ENCODE measurements at places on chromosomes 5 and 9.

GRCh38 chr9:112184221-112184620 is 9.1 kb upstream of the SUSD1 start:
- no peak for DNase-seq

GRCh38 chr9:9719373-9720112 is 893.3 kb downstream of the PTPRD start:
- DNase-seq, result no peak

- DNase-seq, result no peak
These were observed 27.7 kb downstream of the GLIS3 start for GRCh38 chr9:4272126-4272525.

- no peak for DNase-seq
These were observed 36.7 kb upstream of the ASS1 start for GRCh38 chr9:130407916-130408663.

DNA sequence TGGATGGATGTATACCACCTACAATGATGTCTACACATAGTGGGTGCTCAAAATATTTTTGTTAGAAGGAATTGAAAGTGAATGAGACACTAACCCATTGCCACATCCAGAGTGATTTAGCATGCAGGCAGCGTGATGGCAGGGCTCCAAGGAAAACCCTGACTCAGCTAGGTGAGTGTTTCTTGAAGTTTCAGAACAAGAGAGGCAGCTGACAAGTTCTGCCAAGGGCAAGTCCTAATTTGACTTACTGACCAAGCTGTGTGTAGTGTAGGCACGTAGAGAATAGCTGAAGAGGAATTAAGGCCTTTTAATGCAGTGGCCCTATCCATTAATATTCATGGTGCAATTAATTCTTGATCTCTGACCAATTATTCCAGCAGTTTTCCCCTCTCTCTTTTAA is 107.8 kb upstream of the ATP10B start:
- no peak for DNase-seq

DNA sequence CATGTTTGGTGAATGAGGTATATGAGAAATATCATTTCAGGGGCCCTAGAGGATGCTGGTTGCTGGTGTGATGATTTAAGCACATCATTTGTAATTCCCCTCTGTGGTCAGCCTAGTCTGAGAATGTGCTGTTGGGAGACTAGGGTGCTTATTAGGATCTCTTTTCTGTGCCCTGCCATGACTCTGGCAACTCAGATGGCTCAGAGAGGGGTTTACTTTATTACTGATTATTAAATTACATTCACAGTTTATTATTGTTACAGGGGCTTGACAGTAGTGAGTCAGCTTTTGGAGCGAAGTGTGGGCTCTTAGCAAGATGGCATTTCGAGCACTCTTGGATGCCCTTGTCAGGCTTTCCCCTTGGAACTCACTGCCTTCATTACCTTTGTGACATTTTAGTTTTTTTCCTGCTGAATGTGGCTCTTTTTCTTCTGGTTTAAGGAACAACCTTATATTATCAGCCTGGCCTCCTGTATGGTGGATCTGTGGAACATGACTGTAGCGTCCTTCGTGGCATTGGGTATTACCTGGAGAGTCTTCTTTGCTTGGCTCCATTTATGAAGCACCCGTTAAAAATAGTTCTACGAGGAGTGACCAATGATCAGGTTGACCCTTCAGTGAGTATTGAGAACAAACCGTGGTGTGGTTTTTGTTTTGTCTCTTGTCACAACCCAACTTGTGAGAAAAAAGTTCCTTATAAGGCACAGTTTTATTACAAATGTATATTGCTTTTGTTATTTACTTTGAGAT is 33.8 kb downstream of the RCL1 start:
- DNase-seq, result no peak

GRCh38 chr9:79799691-79800335 is 228.0 kb downstream of the TLE4 start:
- DNase-seq, result no peak

GRCh38 chr5:62974623-62975022 is 396.0 kb downstream of the LRRC70 start:
- no peak for DNase-seq

GRCh38 chr9:93520523-93520922 is 55.9 kb upstream of the PHF2 start:
- peak; percentile 1 for DNase-seq

DNA sequence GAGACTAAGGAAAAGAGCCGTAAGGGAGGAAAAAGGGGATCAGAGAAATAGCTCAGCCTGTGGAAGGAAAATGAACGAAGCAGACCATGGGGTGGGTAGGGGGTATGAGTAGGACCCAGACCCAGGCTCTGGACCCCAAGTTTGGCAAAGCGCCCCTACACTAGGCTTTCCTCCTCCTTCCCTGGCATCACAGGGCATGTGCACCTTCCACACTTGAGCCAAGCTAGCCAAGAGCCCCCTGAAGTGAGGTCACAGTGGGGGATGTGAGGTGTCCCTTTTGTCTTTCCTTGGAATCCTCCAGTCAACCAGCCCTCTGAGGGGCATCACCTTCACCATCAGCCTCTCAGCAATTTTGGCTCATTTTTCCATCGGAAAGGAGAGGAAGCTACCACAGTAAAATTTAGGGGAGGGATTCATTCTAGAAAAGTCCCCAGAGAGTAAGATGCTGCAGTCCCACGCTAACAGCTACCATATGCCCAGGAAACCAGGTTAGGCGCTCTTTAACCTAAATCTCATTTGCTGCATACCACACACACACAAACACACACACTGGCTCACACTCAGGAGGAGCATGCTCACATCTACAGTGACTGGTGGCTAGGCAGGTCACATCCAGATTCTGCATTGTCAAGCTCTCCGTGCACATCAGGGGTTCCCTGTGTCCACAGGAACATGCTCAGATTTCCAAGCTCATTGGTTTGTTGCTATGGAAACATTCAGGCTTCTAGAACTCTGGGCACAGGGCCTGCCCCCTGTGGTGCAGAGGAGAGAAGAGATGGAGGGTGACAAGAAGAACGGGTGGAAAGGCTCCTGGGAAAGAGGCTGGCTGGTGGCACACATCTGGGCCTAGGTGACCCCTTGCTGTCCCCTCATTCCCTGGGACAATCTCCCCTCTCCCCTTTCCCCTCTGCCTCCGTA is 9.9 kb downstream of the REEP2 start:
- no peak for DNase-seq

DNA sequence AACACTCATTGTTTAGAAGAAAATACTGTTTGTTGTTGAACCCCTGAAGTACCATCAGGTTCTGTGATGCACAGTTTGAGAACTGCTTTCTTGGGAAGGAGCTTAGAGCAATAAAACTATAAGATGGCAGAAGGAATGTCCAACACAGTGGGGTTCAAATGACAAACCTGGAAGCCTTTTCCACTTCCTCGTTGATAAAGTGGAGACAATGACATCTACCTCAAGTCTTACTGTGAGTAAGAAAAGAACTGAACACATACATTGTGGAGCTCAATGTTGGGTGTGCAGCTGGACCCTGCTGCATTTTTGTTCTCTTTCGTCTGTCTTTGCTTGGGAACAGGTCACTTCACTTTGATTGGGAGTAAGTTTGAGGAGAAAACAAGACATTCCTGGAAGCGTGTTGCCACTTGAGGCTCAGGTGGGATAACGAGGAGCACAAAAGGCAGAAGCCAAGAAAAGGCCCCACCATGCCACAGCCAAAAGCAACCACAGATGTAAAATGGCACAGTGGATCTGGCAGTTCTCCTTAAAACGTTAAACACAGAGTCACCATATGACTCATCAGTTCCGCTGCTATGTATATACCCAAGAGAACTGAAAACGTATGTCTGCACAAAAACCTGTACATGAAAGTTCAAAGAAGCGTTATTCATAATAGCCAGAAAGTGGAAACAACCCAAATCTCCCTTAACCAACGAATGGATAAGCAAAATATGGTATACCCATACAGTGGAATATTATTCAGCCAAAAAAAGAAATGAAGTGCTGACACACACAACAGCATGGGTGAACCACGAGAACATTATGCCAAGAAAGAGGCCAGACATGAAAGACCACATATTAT is 42.9 kb upstream of the SUB1 start:
- no peak for DNase-seq

- no peak for DNase-seq
These were observed 41.2 kb downstream of the THBS4 start for GRCh38 chr5:80076131-80077050.

DNA sequence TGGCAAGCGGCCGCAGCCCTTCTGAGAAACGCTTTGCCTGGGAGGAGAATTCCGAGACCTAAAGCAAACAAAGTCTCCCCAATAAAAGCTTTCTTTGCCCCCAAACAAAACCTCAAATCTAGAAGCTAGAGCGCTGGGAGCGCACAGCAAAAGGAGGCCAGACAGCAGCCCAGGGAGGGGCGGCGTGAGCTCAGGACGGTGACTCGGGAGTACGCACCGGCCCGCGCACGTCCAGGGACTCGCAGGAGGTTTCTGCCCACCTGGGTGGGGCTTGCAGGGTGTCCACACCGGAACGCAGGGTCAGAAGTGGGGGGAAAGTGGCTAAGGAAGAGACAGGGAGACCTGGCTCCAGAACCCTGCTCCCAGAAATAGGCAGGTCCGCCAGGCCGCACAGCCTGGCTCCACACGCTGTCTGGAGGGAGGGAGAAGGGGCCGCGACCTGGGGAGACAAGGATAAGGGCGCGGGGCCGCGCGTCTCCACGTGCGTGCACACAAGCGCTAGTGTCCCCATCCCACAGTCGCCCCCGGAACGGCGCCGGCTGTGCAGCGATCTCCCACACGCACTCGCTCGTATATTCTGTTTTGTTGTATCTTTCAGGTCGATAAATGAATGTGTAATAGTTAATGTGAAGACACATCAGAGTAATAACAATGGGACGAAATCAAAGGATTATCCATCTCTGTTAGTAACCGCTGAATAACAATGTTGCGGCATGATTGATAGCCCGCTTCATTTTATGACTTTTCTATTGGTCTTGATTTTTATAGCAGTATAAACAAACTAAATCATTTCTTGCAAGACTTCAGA is 2.3 kb upstream of the OTP start:
- DNase-seq, result no peak

Measured in Caco-2 (cell line).